Activated naive CD4-positive, alpha-beta T cell treated with anti-CD3 and anti-CD28 coated beads, Interleukin-2, amount 10 ng/mL, durations not matched to agents 7 days and 5 days (primary cell): ENCODE measurements at places on chromosomes 5 and 9.

DNA sequence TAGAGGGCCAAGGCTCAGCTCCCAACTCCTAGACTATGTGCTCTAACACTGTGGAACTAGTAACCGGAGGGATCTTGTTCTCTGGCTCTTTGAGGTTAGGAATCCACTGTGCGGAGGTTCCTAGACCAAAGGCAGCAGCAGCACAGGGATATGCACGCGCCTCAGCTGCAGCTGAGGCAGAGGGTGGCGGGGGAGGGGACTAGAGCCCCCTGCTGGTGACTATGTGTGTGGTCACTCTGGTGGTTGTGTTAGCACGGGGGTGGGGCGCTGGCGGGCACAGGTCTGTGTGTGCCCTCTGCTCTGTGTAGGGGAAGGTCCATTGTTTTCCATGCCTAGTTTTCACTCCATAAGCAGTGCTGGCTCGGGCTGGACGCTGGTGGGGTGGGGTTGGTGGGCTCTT lies 458.0 kb upstream of the IZUMO3 start:
- no peak for DNase-seq

DNA sequence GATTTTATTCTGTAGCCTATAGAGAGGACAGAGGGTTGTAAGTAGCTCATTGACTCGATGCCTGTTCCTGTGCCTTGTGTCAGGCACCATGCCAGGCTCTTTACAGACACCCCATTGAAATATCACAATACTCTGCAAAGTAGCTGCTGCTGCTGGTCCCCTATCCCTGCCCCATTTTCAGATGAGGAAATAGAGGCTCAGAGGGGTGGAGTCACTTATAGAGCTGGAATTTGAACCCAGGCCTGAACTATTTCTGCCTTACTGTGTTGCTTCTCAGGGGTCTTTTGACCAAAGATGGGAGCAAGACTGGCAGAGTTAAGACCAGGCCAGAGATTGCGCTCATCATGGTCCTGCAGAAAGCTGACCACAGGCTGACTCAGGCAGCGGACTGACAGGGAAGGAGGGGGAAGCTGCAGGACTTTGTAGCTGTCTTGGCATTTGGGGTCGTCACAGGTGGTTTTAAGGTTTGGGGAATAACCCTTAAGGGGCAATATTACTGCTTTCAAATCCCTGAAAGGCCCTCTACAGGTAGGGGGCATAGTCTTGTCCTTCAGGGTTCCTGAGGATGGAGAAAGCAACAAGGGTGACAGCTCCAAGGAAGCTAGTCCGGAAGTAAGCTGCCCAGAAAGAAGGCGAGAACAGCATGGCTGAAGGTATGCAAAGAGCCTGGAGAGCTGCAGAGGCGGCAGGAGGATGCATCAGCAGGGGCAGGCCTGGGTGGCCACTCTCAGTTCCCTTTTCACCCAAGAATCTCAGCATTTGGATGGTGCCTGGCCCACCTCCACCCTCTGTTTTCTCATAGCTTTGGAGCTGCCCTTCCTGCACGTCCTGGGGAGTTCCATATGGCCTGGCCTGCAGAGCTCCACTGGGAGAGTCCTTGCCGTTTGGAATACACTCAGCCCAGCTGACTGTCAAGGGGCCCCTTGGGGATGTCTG lies 18.3 kb upstream of the NDST1 start:
- DNase-seq: no peak

DNA sequence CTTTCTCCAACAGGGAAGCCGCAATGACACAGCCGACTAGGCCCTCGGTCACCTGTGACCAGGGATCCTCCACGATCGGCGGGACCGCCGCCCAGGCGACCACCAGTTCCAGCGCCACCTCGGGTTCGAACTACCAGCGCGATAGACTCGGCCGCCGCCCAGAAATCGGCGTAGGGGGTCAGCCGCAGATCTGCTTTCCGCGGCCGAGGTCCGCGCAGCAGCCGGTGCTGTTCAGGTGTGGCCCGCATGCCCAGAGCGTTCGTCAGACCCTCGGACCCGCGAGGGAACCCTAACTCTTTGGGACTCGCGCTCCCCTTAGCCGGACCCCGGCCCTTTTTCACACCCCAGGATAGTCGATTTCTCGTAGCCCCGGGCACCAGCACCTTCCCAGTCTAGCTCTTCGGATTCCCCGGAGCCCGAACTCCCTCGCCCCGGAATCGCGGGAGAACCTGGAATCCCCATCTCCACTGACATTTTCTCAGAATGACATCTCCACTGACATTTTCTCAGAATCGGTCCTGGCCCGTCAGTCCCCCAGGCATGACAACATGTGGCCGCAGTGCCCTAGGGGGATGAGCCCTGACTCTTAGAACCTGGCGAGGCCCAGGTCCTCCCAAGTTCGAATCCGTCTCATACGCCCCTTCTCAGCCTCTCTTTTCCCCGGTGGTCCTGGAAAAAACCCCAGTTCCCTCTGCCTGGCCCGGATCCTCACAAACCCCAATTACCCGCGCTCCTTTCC lies 428 bp downstream of the C5orf52 start:
- DNase-seq: no peak

DNA sequence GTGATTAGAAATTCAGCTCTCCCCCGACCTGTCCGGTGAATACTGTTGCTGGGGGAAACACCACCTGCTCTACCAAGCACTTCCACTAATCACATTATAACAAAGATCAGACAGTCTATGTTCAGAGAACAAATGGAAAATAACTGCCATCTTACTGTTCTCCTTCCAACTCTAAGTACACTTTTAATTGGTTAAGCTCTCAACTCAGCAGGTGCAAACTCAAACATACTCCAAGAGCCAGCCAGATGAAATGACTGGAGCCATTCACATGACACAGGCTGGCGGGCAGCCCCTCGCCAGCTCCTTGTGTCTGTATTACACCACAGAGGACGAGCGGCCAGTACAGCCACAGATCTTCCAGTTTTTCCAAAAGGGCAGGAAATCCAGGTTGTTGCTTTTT lies 16.1 kb downstream of the LIFR start:
- DNase-seq: no peak

DNA sequence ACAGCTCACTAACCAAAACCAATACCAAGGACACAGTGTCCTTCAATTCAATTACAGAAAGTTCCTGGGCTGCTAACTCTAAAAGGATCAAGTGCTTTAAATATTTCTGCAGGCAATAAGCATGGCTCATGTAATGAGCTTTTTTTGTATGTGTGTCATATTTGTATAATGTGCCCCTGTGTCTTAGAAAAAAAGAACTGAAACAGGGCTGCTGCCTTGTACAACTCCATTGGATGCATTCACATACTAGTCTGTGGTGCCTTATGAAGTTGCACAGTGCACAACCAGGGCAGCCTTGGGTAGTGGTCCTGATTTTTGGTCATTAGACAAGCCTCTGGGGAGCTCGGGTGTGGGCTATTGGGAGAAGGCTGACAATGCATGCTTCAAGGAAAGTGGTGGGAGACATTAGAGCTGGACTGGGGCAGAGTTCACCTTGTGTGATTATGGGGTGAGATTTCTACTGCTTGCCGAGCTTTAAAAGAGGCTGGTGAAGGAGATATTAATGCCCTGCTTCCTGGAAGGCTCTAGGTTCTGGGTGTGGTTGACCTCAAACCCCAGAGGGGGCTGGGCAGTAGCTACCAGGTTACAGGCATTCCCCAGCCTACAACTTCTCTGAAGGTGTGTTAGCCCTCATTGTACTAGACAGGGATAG lies 3.6 kb upstream of the CPEB4 start:
- DNase-seq: peak; percentile 72

DNA sequence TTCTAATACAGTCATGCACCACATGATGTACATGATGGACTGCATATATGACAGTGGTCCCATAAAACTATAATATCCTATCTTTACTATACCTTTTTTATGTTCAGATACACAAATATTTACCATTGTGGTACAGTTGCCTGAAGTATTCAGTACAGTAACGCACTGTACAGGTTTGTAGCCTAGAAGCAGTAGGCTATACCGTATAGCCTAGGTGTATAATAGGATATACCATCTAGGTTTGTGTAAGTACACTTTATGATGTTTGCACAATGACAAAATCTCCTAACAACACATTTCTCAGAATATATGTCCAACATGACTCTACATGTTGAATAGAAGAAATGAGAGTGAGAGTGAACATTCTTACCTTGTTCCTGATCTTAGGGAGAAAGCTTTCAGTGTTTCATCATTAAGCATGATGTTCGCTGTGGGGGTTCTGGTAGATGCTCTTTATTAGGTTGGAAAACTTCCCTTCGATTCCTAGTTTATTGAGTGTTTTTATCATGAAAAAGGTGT lies 31.8 kb downstream of the AMBP start:
- no peak for DNase-seq

GRCh38 chr5:171488876-171489275 lies 69.4 kb downstream of the FGF18 start:
- no peak for DNase-seq

DNA sequence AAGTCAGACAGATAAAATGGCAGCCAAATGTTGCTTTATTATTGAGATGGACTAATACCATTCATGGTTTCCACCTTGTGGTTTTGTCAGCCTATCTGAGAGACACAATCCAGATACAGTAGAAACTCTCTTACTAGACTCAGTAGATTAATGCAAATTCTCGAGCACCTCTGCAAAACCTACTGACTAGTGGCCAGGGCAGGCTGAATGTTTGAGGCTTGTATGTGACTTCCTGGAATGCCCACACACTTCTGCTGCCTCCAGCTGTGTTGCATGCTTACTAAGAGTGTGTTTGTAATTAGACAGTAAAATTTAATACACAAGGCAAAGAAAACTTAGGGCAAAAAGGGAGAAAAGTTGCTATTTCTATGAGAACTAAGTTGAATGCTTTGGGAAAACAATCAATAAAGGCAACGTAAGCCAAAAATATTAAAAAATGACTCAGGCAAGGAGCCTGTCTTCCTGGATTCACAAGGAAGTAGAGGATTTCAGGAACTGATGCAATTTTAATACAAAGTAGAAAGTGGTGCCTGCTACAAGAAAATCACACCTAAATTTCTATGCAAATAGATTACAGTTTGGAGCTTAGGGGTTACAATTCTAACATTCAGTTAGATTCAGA lies 30.2 kb upstream of the CCNG1 start:
- DNase-seq: no peak

- DNase-seq: no peak
These were observed 211.2 kb downstream of the MEF2C start for GRCh38 chr5:88671505-88672499.

GRCh38 chr9:82891321-82891720 lies 171.6 kb downstream of the RASEF start:
- no peak for DNase-seq

GRCh38 chr9:70677055-70677735 lies 262.7 kb upstream of the KLF9 start:
- no peak for DNase-seq

DNA sequence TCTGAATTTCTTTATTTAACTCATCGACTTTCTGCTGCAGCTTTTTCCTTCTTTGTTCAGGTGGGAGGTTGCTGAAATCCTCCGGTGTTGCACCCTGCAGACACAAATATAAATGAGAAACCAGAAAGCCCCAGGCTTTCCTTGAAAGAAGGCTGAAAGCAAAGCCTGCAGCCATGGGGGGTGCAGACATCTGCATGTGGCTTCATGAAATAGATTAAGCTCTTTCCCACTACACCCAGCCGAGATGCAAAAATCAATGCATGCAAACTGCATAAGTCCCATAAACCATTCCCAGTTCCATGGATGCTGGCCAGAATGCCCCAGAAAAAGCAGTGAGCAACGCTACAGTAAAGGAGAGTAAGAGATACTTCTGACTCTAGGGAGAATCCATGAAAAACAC lies 73.6 kb downstream of the USP20 start:
- DNase-seq: no peak

DNA sequence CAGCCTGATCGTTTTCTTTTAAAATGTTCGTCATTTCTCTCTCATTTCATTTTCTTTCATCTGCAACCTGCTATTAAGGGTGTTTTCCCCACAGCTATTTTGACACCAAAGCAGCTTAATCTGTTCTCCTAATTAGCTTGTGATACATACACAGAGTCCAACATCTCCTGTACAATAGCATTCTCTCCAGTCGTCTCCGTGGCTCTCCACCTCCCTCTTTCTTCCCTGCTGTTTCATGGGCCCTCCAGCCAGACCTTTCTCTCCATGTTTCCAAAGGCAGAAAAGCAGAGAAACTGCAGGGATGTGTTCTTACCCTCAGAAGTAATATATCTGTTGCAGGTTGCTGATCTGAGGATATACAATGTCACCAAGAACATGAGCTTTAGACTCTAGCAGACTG lies 88.8 kb upstream of the SPOCK1 start:
- no peak for DNase-seq

- DNase-seq: no peak
These were observed 997.5 kb upstream of the CTNND2 start for GRCh38 chr5:12901696-12902095.

DNA sequence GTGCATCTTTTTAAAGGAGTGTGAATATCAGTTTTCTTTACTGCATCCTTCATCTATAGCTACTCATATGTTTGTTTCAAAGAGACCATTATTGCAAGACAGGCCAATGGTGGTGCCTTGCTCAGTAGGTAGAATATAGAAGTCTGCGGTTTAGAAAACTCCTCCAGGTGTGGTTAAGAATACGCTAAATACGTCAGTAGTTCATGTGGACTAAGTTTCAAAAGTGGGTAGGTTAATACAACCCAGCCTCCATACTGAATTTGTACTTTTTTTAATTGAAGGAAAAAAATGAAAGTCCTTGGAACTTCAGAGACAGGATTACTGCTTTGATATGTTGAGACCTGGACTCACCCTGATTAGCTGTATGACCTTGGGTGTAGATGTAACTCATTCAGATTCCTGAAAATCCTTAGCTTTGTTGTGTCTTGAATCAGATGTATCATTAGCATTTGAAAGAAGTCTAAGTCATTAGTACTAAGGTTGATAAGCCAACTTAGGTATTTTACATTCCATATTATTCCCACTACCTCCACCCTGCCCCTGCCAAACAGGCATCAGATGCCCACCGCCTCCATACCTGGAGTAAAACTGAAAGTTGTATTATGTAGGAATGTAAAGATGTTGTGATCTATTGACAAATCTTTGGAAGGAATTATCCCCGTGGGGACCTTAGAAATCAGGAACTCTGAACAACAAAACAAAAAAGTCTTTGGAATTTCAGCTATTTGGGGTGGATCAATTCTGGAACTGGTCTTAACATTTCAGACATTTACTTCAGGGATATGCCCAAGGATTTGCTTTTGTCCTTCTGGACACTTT lies 6.1 kb downstream of the BASP1 start:
- DNase-seq: no peak
